ENCODE measurements at places on chromosomes 1 and 21.

- H3K27ac ChIP-seq: no peak overlapping the region
- H3K27me3 ChIP-seq: peaks cover 13% of the 10 kb centered on the region
These were observed 4.8 kb upstream of the GOLT1A start for GRCh38 chr1:204218552-204218951.

DNA sequence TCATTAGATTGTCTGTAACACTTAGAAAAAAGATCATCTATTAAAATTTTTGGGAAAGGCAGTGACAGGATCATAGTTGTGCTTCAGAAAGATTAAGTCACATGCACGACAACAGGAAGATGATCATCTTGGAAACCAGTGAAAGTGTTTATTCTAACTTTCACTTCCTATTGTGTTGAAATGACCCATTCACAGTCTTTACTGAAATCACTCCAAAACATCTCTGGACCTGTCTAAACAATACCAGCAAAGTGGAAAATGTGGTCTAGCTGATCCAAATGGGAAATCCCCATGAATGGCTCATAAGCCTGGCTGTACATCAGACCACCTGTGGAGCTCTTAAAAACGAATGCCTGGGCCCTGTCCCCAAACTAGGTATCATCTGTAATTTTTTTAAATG is 111.1 kb upstream of the ETV3 start:
- peaks cover 12% of the 10 kb centered on the region for H3K4me1 ChIP-seq
- H3K36me3 ChIP-seq: no peaks in the 10 kb centered on the region
- no peak overlapping the region for H3K4me3 ChIP-seq
- DNase-seq: peak; percentile 23

DNA sequence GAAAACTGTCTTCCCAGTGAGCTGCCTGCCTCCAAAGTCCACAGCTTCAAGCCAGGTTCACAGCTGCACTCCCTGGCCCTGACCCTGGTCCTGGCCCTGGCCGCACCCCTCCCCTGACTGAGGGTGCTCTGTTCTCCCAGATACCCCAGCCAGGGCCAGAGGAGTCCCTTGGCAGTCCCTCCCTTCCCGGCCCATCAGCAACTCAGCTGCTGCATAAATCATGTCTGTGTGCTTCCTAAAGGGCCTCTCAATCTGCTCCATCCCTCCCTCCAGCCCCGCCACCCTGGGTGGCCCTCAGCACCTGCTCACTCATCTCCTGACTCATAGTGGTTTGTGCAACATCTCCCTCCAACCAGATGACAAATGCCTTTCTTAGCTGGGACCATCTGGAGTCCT is 24.8 kb upstream of the C1orf174 start:
- no peak overlapping the region for H3K27ac ChIP-seq
- no peaks in the 10 kb centered on the region for H3K27me3 ChIP-seq
- DNase-seq: no peak

- DNase-seq: no peak
- no peak overlapping the region for H3K4me3 ChIP-seq
- no peaks in the 10 kb centered on the region for H3K4me1 ChIP-seq
- no peak overlapping the region for H3K27ac ChIP-seq
These were observed 86.3 kb downstream of the ACBD6 start for GRCh38 chr1:180415985-180416633.

DNA sequence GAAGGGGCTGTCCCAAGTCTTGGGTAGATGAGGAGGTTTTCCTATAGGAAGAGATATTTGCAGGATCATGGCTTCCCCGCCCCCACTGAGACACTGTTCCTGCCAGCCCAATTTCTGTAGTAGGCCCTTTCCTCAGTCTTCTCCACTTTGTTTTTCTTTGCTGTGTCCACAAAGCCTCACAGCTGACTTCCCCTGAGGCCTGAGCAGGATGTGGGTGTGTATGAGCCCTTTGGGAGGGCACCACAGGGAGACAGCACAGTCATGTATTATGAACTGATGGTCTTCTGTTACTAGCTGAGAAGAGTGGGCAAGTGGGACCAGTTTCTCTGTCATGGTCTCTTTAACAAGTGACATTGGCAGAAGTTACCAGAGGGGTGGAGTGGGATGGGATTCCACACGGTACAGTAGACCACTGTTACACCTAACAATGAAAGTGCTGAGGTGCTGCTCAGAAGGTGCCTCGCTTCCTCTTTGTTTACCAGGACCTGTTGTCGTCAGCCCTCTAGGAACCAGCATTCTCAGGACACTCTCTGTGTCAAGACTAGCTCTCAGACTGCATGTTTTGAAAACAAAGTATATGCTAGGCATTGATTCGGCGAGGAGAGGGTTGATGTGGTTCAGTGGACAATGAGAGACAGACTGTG is 253.8 kb upstream of the HOOK1 start:
- no peaks in the 10 kb centered on the region for H3K27me3 ChIP-seq
- H3K27ac ChIP-seq: peak overlapping the region; percentile 58
- DNase-seq: peak; percentile 41

- H3K27ac ChIP-seq: no peak overlapping the region
- H3K4me1 ChIP-seq: peaks cover 21% of the 10 kb centered on the region
- no peaks in the 10 kb centered on the region for H3K27me3 ChIP-seq
- no peak overlapping the region for H3K4me3 ChIP-seq
- DNase-seq: no peak
These were observed 2.8 kb downstream of the PIGV start for GRCh38 chr1:26790551-26790953.

DNA sequence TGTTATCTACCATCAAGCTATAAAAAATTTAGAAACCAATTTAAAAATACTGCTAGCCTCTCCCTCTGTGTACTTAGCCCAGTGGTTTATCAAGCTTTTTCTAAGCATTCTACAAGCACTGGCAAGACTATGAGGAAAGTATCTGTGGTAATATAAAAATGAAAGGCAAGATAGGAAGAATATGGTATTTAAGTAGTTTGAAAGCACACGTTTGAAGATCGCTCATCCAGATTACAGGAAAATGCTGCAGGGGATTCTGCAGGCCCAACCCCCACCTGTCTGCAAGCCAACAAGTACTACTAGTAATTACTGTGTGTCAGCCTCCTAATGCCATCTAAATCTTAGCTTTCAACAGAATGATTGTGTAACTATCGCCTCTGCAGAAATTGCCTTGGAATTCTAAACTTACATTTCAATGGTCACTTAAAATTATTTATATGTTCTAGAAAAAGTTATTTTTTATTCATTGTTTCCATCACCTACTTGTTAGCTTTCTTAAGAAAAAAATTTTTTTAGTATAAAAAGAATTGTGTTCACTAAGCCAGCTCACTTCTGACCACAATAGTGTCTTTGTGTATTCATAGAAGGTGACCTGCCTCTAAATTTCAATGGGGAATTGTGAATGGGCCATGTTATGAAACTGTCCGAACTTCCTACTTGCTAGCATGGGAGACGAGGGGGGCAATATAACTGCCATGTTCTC is 8.5 kb downstream of the ERRFI1 start:
- peaks cover 8% of the 10 kb centered on the region for H3K4me1 ChIP-seq
- H3K36me3 ChIP-seq: no peaks in the 10 kb centered on the region
- H3K27ac ChIP-seq: no peak overlapping the region
- H3K4me3 ChIP-seq: no peak overlapping the region
- no peak for DNase-seq

- no peaks in the 10 kb centered on the region for H3K27me3 ChIP-seq
- no peaks in the 10 kb centered on the region for H3K4me1 ChIP-seq
- no peak overlapping the region for H3K27ac ChIP-seq
These were observed 58.7 kb downstream of the SMYD3 start for GRCh38 chr1:246448373-246448772.

GRCh38 chr21:33763582-33763899 is 121.2 kb downstream of the ITSN1 start:
- DNase-seq: no peak
- H3K27me3 ChIP-seq: no peaks in the 10 kb centered on the region
- no peak overlapping the region for H3K4me3 ChIP-seq
- H3K36me3 ChIP-seq: no peaks in the 10 kb centered on the region

DNA sequence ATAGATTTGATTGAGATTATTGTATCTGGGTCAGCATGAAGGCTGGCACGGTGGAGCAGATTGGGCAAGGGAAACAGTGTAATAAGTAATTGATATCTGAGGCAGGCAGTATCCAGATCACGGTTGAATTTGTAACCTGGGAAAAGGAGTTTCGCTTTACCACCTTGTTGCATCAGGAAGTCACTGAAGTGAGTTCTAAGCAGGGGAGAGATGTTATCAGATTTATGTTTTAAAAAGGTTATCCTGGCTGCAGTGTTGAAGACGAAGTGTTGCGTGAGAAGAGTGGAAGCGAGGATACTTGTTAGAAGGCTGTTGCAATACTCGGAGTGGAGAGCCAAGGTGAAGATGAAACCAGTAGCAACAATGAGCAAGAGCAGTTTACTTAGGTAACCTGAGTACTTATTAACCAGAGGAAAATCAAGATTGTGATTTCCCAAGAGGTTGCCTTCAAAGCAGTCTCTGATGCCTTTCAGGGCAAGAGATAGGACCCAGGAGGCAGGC is 77.8 kb downstream of the LHX9 start:
- H3K36me3 ChIP-seq: no peaks in the 10 kb centered on the region
- DNase-seq: no peak
- no peak overlapping the region for H3K4me3 ChIP-seq

- no peaks in the 10 kb centered on the region for H3K4me1 ChIP-seq
- H3K27ac ChIP-seq: no peak overlapping the region
- no peaks in the 10 kb centered on the region for H3K27me3 ChIP-seq
- DNase-seq: no peak
- no peaks in the 10 kb centered on the region for H3K36me3 ChIP-seq
These were observed 350.8 kb downstream of the PTPRU start for GRCh38 chr1:29586991-29587745.

GRCh38 chr1:88060750-88061491 is 623.2 kb upstream of the PKN2 start:
- no peak overlapping the region for H3K27ac ChIP-seq
- no peak for DNase-seq
- no peaks in the 10 kb centered on the region for H3K27me3 ChIP-seq
- H3K4me1 ChIP-seq: no peaks in the 10 kb centered on the region

GRCh38 chr1:115275216-115275615 is 62.8 kb downstream of the NGF start:
- no peak overlapping the region for H3K27ac ChIP-seq
- H3K4me3 ChIP-seq: no peak overlapping the region
- no peak for DNase-seq
- no peaks in the 10 kb centered on the region for H3K27me3 ChIP-seq
- H3K4me1 ChIP-seq: no peaks in the 10 kb centered on the region

DNA sequence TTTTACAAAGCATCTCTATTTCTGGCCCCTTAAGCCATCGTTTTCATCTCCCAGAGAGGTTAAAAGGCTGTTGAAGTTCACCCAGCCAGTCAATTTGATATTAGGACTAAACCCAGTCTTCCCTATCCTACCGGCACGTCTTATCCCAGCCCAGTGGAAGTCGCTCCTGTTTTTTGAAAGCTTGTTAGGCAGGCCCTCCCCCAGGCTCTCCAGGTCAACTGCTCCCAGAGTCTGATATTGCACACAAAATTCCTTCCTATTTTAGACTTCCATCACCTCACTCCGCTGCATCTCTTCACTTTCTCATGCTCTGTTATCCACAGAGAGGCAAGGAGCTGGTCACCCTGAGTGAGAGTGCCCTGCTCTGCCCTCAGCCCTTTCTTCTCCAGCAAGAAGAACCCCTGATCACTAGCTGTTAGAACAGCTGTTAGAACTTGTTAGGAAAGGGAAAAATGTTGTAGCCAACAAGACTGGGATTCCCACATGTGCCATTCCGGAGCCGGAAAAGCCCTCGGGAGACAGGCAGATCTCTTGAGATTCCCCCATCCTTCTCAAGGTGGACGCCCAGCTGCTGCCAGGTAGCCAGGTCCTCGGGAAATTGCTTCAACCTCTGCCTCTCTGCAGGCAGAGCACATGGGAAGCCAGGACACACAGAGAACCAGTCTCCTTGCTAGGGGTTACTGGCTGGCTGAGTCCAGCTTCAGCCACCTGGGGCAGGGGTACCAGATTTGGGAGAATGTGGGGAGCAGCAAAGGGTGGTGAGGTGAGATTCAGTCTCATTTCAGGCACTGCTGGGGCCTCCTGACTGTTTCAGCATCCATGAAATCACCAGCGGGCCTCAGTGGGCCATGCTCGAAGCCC is 25.7 kb downstream of the PLXNA2 start:
- no peaks in the 10 kb centered on the region for H3K36me3 ChIP-seq
- no peak overlapping the region for H3K4me3 ChIP-seq
- H3K4me1 ChIP-seq: no peaks in the 10 kb centered on the region
- no peak overlapping the region for H3K27ac ChIP-seq

DNA sequence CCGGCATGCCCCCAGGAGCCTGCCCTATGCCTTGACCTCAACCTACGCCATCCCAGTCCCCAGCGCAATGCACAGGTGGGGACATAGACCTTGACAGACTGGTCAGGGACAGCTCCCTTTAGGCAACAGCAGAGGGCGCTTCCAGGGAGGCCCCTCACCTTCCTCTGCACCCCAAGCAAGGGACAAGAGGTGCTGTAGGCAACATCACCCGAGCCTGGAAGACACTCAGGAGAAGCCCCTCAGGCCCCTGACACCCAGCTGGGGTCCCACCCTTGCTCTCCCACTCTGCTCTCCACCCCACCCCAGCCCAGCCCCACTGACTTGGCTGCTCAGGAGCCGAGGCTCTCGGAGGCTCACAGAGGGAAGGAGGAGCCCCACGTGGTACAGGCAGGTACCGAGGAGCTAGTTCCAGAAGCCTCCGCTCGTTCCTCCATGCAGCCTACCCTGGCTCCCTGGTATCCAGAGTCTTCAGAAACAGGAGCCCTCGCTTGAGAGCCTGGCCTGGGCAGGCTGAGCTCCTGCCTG is 2.4 kb upstream of the WNT3A start:
- no peak overlapping the region for H3K4me3 ChIP-seq
- DNase-seq: no peak
- peaks cover 11% of the 10 kb centered on the region for H3K27me3 ChIP-seq
- H3K36me3 ChIP-seq: no peaks in the 10 kb centered on the region
- peaks cover 26% of the 10 kb centered on the region for H3K4me1 ChIP-seq

- no peak for DNase-seq
- H3K36me3 ChIP-seq: no peaks in the 10 kb centered on the region
- no peaks in the 10 kb centered on the region for H3K4me1 ChIP-seq
- H3K27ac ChIP-seq: no peak overlapping the region
- no peaks in the 10 kb centered on the region for H3K27me3 ChIP-seq
- H3K4me3 ChIP-seq: no peak overlapping the region
These were observed 20.7 kb upstream of the IKBKE start for GRCh38 chr1:206449565-206449964.

- H3K4me3 ChIP-seq: no peak overlapping the region
- DNase-seq: no peak
- no peaks in the 10 kb centered on the region for H3K36me3 ChIP-seq
- H3K27ac ChIP-seq: no peak overlapping the region
These were observed 62.7 kb upstream of the NBL1 start for GRCh38 chr1:19581381-19581780.

DNA sequence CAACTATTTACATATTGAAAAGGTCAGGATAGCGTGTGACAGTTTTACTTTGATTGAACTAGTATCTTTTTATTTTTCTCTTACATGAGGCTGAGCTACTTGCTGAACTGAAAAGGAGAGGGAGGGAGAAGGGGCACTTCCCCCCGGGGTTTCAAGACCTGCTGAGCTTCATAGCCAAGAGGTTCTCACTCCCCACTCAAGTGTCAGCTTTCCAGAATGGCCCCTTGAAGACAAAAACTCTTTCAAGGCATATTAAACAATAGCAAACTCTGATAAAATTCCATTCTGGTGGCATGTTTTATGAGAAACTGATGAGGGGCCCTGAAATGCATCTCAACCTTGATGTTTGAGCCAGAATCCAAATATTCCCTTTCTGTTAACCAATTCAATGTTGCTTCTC is 143.0 kb downstream of the KAZN start:
- H3K27me3 ChIP-seq: no peaks in the 10 kb centered on the region
- H3K36me3 ChIP-seq: no peaks in the 10 kb centered on the region
- H3K4me3 ChIP-seq: no peak overlapping the region
- peaks cover 18% of the 10 kb centered on the region for H3K4me1 ChIP-seq
- no peak for DNase-seq

- H3K27ac ChIP-seq: no peak overlapping the region
- H3K4me1 ChIP-seq: peaks cover 5% of the 10 kb centered on the region
- H3K27me3 ChIP-seq: no peaks in the 10 kb centered on the region
- H3K36me3 ChIP-seq: no peaks in the 10 kb centered on the region
- H3K4me3 ChIP-seq: no peak overlapping the region
These were observed 481.7 kb upstream of the NR5A2 start for GRCh38 chr1:199545780-199546179.

Data from B cell (primary cell).